ENCODE measurements at places on chromosomes 5 and 9.

DNA sequence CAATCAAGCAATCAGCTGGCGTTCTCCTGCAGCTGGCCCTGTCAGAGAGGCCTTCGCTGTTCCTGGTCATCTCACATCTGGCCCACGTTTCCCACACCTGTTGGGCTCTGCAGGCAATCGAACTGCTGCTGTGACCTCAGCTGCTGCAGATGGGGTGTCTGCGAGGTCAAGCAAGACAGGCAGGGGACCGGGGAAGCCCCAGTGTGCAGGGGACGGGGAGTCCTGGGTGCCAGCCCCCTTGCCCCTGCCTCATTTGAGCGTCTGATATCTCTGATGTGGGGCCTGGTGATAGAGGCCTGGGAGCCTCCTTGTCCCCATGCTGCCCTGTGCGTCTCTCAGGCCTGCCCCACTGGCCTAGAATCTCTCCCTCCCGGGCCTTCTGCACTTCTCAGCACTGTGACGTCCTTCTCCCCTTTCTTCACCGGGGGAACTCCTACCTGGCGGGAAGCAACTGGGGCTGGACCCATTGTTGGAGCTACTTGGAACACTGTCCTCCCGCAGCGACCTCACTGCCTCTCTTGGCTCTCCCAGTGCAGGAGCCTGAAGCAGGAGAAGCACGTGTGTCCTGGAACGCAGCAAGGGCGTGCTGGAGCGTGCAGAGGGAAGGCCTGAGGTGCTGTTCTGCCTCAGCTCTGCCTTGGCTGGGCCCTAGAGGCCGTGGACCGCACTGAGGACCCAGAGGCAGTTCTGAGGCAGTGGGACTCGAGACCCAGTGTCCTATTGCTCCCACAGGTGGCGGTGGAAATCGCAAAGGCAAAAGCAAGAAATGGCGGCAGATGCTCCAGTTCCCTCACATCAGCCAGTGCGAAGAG is 3.9 kb downstream of the GRK6 start:
- DNase-seq, result peak; percentile 15

DNA sequence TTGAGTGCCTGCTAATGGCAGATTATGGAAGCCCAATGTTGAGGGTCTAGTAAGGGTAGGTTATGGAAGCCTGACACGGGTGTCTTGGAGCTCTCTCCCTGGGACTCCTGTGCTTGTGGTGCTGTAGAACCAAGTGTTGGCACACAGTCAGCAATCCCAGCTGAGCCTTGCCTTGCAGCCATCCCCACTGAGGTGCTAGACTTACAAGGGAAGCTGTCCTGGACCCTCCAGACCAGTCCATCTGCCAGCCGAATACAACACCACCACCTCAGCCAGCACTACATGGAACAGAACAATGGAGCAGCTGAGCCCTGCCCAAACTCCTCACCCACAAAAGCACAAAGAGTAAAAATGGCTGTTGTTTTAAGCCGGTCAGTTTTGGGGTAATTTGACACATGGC is 90.5 kb upstream of the DNAH5 start:
- no peak for DNase-seq

- no peak for DNase-seq
Measured at GRCh38 chr9:130689937-130690700, 3.5 kb upstream of the EXOSC2 start.

- no peak for DNase-seq
Measured at GRCh38 chr5:117271656-117272055, 697.0 kb upstream of the SEMA6A start.

- DNase-seq, result no peak
Measured at GRCh38 chr9:111449705-111450104, 34.5 kb downstream of the ECPAS start.

- DNase-seq, result no peak
Measured at GRCh38 chr5:101067429-101067828, 164.3 kb upstream of the ST8SIA4 start.

DNA sequence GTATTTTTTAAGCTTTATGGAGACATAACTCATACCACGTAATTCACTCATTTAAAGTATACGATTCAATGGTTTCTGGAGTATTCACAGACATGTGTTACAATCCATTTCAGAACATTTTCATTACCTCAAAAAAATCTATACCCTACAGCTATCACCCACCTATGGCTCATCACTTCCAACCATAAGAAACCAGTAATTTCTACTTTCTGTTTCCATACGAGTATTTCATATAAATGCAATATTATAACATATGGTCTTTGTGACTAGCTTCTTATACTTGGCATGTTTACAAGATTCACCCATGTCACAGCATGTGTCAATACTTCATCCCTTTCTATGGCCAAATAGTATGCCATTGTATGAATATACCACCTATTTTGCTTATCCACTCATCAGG is 18.8 kb downstream of the UBQLN1 start:
- no peak for DNase-seq

GRCh38 chr9:112020680-112021596 is 124.3 kb downstream of the UGCG start:
- DNase-seq, result no peak

GRCh38 chr9:4299005-4299795 is 668 bp downstream of the GLIS3 start:
- DNase-seq, result no peak

DNA sequence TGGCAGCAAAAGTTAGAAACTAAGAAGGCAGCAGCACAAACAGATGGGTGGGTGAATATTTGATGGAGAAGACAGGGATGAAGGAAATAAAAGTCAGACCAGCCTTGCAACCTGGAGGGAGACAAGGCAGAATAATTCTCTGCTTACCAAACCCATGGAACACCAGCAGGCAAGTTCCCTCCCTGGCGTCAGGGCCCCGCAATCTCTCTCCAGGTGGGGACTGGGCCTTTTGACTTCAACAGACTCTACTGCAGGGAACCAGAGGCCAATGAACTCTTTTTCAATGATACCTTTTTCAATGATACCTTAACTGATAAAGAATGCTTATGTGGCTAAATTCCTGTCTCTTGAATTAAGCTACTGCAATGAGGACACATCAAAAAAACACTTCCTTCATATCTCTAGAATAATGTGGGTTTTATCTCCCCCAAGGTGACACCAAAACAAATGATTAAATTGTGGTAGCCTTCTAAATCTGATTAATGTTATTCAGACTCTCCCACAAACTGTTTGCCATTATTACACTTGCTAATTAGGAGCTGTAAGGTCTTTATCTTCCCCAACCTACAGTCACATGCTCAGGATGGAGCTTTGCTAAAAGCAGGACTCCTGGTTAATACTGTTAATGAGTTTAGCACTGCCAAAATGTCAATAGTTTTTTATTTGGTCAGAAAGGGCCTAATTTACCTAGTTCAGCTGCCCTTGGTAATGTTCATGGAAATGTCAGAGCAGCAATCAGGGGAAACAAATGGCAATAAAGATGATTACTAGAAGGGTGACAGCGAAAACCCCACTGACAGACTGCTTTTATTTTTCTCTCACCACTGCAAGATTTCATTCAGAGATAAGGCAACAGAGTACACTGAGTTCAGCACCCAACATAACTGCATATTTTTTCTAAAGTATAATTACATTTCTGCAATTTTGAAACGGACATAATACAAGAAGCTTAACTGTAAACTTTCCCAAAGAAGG is 165.5 kb downstream of the TSSK1B start:
- DNase-seq, result no peak

GRCh38 chr9:1870915-1871314 is 144.2 kb upstream of the SMARCA2 start:
- DNase-seq, result no peak

Data from CD8-positive, alpha-beta T cell (primary cell).